Fibroblast of the aortic adventitia (primary cell): ENCODE measurements at places on chromosomes 1 and 21. TPM values are rescaled to one million over a fixed set of nuclear protein-coding genes. Genes with fewer than 3 reads are reported as not detected.

DNA sequence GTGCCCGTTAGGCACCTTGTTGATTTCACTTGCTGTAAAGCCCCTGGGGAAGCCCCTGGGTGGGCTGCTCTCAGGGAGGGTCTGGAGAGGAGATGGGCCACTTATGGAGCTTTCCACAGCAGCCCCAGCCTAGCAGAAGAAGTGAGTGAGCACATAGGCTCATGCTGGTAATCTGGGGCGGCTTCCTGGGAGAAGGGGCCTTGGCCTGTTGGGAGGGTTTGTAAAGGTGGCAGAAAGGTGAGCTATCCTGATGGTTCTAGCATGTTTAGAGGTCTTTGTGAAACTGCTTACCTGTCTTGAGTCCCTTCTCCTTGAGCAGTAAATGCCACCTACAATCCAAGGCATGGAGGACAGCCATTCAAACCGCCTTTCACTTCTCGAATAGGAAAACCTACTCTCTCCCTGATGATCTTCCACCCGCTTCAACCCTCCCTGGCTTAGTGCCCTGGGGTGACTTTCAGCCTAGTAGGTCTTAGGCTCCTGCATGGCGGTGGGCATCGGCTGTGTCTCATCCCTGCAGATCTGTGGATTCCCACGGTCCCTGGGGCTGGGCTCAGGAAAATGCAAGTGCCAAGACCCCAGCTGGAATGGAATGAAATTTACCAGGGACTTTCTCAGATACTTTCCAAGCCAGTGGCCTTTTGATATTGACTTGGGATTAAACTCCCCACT, 87.6 kb upstream of the SELENON start:
- DNase-seq: no peak

- peak; percentile 23 for DNase-seq
These were observed 248.3 kb upstream of the CAMK1G start for GRCh38 chr1:209335178-209335577.

DNA sequence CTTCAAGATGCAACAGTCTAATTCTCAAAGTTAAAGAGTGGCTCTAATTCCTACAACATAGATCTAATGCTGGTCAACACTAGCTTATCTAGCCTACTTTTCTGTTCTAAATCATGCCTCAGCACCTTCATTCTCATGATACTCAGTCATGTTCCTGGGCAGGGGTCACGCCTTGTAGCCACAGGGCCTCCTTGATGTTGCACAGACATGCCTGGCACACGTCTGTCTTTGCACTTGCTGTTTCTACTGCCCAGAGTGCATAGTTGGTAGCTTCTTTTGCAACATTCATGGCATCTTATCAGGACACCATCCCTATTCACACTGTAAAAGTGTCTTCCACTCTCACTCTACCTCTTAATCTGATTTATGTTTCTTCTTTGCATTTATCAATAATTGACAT, 76.6 kb downstream of the TBX15 start:
- no peak for DNase-seq

DNA sequence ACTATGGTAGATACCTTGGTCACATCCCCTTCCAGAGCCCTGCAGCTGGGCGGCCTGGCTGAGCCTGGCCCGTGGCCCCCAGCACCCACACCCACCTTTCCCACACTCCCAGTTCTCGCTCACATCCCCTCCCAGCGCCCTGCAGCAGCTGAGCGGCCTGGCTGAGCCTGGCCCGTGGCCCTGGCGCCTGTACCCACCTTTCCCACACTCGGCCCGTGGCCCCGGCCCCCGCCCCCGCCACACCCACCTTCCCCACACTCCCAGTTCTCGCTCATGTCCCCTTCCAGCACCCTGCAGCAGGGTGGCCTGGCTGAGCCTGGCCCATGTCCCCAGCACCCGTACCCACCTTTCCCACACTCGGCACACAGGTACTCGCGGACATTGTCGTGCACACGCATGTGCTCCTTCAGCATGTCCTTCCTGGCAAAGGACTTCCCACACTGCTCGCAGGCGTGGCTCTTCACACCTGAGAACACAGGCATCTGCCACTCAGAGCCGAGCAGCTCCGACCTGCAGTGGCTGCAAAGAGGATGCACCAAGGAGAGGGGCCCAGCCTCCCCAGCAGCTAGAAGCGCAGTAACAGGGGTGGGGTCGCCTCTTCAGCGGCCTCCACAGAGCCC, 52.5 kb upstream of the RIPK4 start:
- DNase-seq: no peak

APP gene
- total RNA-seq: 404 and 722 TPM in 2 replicates

- peak; percentile 79 for DNase-seq
These were observed 17.2 kb downstream of the CTNNBIP1 start for GRCh38 chr1:9892563-9893528.
